Fibroblast of skin of right biceps (primary cell): ENCODE measurements at places on chromosomes 13 and 19.

DNA sequence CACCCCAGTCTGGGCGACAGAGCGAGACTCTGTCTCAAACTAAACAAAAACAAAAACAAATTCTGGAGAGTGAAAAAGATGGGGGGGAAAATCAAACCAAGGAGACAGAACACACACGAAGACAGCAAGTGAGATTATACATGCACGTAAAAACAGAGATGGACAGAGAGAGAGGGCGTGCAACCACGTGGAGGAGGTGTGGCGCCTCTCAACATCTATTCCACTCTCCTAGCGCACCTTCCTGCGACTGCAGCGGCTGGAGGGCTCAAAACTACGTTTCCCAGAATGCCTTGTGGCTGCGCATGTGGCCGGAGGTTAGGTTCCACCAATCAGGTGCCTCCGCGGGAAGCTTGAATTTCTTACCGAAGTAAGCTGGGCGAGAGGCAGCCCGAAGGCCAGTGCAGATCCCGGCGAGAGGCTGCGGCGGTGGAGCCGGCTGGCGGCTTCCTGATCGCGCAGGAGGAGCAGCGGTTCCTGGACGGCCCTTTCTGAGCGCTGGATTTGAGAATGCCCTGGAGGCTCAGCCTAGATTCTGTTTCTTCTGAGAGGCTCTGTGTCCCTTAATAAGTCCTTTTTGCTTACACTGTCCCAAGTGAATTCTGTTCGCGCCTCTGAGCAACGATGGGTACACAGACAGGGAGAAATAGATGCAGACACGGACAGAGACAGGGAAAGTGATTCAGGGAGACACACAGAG, 13.1 kb upstream of the NANOS2 start:
- DNase-seq: peak; percentile 87

DNA sequence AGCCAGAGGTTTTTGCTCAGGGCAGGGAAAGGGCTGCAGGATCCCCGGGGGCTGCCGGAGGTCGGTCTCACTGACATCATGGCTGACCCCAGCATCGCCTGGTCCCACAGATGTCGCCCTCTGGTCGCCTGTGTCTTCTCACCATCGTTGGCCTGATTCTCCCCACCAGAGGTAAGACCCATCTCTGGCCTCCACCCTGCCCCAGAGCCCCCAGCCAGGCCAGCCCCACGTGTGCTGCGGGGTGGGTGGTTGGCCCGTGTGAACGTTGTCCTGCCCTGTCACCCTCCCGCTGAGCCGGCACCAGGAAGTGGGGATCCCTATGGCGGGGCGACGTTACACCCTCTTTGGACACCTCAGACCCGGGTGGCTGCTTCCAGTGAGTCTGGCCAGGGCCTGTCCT, 906 bp downstream of the FXYD5 start:
- DNase-seq: no peak

DNA sequence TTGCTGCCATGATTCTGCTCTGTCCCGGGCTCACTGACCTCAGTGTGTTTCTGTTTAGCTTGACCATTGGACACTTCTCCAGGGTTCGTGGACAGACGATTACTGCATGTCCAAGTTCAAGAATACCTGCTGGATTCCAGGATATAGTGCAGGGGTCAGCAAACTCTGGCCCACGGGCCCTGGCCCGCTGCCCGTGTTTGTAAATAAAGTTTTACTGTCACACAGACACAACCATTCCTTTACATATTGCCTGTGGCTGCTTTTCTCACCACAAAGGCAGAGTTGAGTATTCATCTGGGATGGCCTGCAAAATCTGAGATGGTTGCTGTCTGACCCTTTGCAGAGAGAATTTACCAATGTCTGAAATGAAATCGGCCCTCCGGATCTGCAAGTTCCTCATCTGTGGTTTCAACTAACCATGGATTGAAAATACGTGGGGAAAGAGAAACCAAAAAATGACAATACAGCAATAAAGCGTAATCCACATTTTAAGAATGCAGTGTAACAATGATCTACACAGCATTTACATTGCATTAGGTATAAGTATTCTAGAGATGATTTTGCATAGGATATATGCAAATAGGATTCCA, 25.9 kb upstream of the F2RL3 start:
- no peak for DNase-seq

DNA sequence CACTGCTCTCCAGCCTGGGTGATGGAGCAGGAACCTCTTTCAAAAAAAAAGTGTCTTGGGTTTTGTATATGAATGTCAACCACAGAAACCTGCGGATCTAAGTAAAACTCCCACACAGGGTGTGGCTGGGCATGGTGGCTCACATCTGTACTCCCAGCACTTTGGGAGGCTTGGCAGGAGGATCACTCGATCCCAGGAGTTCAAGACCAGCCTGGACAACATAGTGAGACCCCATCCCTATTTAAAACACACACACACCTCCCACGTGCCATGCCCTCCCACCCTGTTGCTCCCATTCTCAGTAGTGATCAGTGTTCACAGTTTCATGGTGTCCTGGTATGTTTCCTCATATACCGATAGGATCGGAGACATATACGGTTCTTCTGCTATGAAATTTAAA, 9.2 kb downstream of the TMED1 start:
- DNase-seq: no peak

GRCh38 chr19:34236035-34236987, 18.0 kb upstream of the GARRE1 start:
- peak; percentile 59 for DNase-seq

DNA sequence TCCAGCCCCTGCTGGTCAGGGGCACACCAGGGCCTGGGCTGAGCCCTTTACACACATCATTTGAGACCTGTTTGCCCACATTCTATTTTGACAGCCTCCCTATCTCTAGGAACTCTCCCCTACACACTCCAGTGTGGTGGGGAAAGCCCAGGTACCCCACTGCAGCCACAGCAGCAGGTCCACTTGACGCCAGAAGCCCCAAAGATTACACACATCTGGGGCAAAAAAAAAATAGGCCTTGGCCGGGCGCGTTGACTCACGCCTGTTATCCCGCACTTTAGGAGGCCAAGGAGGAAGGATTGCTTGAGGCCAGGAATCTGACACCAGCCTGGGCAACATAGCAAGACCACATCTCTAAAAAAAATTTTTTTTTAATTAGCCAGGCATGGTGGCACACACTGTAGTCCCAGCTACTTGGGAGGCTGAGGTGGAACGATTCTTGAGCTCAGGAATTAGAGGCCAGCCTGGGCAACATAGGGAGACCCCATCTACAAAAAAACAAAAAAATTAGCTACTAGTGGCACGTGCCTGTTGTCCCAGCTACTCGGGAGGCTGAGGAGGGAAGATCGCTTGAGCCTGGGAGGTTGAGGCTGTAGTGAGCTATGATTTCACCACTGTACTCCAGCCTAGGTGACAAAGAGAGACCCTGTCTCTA, 18.0 kb upstream of the CD22 start:
- DNase-seq: no peak

DNA sequence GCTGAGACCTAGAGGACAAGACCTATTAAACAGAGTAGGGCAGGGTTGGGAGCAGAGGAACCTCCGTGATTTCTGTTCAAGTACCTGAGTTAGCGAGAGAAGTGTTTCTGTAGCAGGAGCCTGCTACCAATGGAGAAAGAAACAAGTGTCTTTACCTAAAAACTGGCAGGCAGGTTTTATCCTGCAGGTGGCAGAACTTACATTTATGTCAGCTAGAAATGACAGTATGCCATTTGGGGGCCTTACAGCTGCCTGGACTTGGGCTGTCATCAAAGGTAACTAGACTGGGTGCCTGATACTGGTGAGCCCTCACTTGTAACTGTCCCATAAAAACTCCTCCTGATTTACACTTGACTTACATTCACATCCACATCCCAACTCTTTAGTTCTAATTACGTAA, 185.3 kb upstream of the MIR17HG start:
- no peak for DNase-seq

DNA sequence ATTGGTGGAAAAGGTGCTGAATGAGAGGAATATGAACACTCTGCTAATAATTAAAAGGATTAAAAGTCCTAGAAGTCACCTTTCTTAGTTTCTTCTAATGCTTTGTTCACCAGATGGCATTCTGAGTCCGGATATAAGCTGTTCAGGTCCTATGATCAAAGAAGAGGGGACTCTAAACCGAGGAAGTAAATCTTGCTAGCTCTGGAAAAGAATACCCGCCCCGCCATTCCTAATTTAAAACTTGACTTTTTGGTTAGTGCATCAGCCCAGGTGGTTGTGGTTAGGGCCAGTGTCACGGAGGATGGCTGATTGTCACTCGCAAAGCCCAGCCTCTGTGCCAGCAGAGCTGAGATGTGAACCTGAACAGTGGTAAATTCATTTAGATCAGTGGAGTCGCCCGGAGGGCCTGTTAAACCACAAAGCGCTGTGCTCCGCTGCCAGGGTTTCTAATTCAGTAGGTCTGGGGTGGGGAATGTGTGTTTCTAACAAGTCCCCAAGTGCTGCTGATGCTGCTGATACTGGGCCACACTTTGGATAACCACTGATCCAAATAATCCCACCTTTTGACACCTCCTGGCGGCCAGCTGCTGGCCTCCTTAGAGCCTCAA, 425.4 kb downstream of the DCT start:
- DNase-seq: no peak

- no peak for DNase-seq
Observed at GRCh38 chr13:71860547-71861138, 6.4 kb downstream of the DACH1 start.

DNA sequence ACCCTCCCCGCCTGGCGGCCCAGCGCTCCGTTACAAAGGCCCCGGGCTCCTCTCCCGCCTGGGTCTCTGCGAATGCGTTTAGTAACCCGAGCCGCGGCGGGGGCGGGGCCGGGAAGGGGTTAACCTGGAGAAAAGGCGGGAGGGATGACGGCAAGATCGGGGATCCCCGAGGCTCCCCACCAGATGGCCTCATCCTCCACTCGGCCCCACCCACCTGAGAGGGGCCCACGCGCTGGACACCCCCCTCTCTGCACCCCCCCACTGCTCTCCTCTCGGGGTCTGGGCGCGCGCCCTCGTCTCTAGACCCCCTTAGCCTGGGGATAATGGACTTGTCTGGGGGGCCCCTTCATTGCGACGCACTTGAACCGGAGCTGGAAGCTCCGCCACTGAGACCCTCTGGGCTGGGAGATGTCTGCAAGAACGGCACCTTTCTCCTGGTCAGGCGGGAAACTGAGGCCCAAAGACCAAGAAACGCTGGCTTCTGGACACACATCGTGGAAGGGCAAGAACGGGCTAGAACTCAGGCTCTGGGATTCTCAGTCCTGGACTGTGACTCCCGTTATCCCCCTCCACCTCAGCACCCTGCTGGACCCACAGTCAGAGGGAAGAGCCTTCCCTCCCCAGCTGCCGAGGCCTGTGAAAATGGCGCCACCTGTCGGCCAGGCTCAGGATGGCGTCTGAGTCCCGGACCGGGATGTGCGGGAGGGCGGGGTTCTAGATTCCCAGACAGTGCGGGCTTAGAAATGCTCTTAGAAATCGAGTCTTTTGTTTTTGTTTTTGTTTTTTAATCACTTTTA, 2.9 kb upstream of the LTBP4 start:
- peak; percentile 89 for DNase-seq

DNA sequence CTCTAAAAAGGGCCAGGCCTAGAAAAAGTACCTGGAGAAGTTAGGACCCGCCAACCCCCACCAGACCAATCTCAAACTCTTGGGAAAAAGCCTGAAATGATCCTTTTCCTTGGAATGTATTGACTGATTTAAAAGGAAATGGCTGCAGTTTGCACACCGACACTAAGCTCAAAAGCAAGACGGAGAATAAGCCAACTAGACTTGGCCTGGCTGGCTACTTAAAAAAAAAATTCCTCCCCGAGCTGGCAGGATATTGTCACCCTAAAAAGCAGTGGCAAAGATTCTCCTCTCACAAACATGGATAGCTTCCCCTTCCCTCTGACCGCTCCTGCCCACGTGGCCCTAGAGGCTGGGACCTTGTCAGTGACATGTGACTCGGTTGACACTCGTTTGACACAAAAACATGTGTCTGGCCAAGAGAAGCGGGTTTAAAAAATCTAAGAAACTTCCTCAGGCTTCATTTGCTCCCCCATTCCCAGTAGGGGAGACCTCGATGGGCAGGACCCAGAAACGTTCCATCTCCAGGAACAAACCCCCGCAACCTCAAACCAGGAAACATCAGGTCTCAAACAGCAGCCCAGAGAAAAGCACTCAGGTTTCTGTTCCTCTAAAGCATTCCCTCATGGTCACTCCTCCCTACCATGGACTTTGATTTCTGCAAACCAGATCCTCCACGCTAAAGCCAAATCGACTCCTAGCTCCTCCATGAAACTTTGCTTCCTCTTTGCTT, 1.3 kb downstream of the RFX1 start:
- no peak for DNase-seq

GRCh38 chr19:5463959-5464358, 8.7 kb downstream of the ZNRF4 start:
- DNase-seq: no peak

- no peak for DNase-seq
Observed at GRCh38 chr19:44748426-44749254, at the start of gene BCL3. BCL3 (plus strand) TSS chr19:44748708; CDS start chr19:44748791, 83 bp downstream.

GRCh38 chr19:23779645-23780044, 21.0 kb upstream of the ZNF681 start:
- DNase-seq: no peak

GRCh38 chr13:48319531-48320398, 16.2 kb downstream of the RB1 start:
- DNase-seq: no peak

- no peak for DNase-seq
Observed at GRCh38 chr19:45172611-45173208, 5.3 kb downstream of the TRAPPC6A start.

GRCh38 chr19:3458229-3459088, 21.9 kb downstream of the SMIM24 start:
- DNase-seq: peak; percentile 69

- peak; percentile 26 for DNase-seq
Observed at GRCh38 chr19:32566246-32566830, 14.7 kb upstream of the PDCD5 start.

DNA sequence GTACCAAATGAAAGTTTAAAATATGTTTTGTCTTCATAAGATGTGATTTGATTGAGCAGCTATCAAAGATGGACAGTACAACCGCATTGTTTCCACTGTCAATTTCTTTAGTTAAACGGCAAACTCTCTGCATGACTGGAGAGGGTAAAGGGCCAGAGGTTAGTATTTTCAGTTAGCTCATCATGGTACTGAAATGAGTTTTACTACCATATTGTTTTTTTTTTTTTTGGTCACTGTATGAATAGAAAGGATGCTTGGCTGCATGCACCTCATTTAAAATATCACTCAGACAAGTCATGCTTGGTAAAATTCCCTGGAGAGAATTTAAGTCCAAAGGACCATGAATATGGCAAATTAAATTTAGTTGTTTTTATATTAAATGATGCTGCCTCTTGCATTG, 942.1 kb upstream of the SPRY2 start:
- DNase-seq: no peak

- DNase-seq: peak; percentile 32
Observed at GRCh38 chr13:109684824-109685202, 101.6 kb downstream of the IRS2 start.
